ENCODE measurements at places on chromosomes 2 and 18.

- no peak for DNase-seq
Observed at GRCh38 chr2:202299712-202300111, 34.1 kb downstream of the NOP58 start.

DNA sequence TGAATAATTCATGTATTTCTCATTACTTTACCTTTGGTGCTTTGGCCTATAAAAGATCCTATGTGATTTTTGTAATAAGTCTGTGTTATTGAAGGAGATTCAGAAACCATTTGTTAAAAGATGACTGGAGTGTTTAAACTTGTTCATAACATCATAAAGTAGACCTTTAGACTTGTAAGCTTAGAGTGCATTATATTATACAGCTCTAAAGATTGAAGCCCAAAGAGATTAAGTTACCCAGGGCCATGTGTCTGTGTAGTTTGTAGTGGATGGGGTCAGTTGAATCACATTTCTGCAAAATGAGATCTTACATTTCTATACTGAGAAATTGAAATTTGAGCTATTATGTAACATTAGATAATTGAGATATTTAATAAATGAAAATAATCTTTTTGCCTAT is 60.2 kb upstream of the STON1 start:
- no peak for DNase-seq

GRCh38 chr2:64678771-64679590 is 25.3 kb upstream of the SERTAD2 start:
- no peak for DNase-seq

DNA sequence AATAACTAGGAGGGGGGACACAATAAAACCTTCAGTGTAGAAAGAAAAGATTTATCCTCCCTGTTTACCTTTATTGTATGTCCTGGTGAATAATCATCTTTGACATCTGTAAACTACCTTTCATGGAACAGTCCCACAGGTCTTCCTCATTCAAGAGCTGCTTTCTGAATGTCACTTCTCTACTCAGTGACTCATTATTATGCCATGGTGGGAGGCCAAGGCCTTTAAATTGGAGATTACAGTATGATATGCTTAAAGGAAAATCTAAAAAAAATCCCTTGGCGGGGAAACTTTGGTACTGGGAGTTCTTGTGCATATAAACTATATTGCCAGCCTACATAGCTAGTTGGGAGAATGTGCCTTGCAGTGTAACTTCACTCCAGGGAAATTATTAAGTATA is 713.0 kb downstream of the TDRD15 start:
- no peak for DNase-seq

- DNase-seq: no peak
Observed at GRCh38 chr18:9958861-9959399, 45.1 kb downstream of the VAPA start.

GRCh38 chr2:162258169-162258568 is 14.9 kb upstream of the FAP start:
- DNase-seq: no peak

DNA sequence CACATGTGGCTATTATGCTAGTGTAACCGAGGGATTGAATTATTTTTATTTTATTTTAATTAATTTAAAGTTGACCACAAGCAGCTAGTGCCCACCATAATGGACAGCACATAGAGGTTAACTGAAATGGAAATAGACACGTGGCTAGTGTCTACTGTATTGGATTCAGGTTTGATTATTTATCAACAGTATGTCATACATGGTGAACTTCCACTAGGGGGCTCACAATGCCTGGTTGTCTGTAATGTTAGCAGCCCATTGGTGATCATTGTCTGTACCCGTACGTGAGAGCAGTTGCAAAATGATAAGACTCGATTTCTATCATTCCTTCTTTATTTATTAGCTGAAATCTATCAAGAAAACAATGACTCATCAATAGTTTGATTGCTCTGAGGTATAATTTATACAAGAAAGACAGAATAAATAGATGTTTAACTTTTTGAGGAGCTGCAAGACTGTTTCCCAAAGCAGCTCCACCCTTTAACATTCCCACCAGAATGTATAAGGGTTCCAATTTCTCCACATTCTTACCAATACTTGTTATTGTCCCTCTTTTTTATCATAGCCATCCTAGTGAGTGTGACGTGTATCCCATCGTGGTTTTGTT is 76.5 kb downstream of the CYBRD1 start:
- DNase-seq: peak; percentile 79

GRCh38 chr18:26549263-26550094 is 1.1 kb upstream of the KCTD1 start:
- DNase-seq: peak; percentile 32

GRCh38 chr18:61502472-61502871 is 169.2 kb downstream of the CDH20 start:
- DNase-seq: peak; percentile 51

GRCh38 chr2:170819680-170820664 is 3.3 kb downstream of the GAD1 start:
- no peak for DNase-seq

- no peak for DNase-seq
Observed at GRCh38 chr2:156445296-156446220, 9.4 kb downstream of the GPD2 start.

GRCh38 chr2:111671426-111672150 is 212.4 kb downstream of the ANAPC1 start:
- no peak for DNase-seq

DNA sequence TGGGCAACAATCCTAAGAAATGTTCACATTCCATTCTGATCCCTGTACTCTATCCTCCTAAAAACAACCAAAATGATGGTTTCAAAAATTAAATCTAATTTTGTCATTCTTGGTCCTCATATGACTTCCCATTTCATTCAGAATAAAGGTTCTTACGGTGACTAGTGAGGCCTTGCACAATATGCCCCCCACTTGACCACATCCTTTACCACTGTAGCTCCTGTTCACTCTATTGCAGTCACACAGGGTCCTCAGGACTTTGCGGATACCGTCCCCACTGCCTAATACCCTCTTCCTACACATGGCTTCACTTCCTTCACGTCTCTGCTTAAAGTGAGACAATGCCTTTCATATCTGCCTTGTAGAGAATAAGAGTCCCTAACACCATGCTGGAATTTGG is 1058.7 kb upstream of the KLHL29 start:
- no peak for DNase-seq

- no peak for DNase-seq
Observed at GRCh38 chr2:127428815-127429109, 10.5 kb downstream of the PROC start.

DNA sequence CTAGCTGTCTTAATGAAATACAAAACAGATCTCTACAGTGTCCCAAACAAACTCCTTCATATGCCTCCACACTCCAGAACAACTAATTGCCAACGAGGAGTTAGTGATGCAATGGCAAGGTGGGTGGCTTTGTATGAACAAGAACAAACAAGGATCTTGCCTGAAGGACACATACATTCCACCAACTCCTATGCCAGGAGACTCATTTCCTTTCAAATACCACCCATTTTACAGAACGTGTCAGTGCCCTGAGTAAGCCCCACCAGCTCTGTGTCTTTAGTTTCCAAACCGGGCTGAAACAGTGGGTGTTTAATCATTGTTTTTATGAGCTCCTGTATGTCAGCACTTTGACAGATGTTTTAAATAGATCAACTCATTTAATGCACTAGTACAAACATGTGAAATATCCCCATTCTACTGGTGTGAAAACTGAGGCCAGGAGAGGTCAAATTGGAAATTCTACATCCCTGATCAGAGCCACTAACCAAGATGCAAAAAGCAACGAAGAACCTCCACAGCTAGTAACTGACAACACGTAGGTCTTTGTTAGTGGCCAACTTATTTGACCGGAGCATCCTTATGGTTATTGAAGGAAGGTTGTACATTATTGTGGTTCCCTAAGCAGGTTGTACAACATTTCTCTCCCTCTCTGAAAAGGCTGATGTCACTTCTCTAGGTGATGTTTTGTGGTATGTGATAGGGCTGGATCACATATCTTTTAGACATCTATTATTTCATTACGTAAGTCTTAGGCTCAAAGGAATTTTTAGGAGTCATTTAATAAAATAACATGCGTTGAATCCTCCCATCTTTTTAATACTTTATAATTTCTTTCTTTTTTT is 534.9 kb upstream of the TNP1 start:
- no peak for DNase-seq

- no peak for DNase-seq
Observed at GRCh38 chr2:126913881-126914615, 15.4 kb downstream of the TEX51 start.

DNA sequence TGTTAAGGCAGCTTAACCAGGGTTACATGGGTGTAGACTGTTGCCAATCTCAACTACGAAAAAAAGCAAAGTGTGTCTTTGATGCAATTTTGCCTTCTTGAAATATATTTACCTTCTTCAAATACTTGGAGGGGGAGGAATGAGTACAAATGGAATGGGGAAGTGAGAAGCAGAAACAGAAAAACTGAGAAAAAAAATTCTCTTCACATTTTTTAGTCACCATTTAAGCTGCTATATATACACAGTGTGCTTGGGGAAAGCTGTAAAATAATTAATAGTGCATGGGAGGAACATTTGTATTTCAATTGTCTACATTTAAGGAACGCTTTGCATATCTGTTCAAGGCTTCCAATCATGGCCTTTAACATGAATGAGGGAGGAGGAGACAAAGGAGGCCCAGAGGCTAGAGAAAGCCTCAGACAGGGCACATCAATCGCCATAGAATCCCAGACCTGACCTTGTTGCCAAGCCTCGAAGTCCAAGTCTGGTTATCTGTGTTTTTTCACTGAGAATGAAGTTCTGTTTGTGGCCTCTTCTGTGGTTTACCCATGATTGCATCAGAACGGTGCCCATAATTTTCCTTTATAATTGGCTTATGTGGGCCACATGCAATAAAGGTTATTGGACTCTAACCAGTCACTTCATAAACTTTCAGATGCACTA is 158.6 kb downstream of the PIK3C3 start:
- no peak for DNase-seq

GRCh38 chr18:48948112-48949049 is 2.4 kb downstream of the SMAD7 start:
- peak; percentile 19 for DNase-seq

- no peak for DNase-seq
Observed at GRCh38 chr2:240759459-240759858, 60.6 kb downstream of the KIF1A start.

- DNase-seq: no peak
Observed at GRCh38 chr2:220296174-220296573, 668.7 kb downstream of the SLC4A3 start.

GRCh38 chr2:201904538-201905420 is 98.4 kb downstream of the CDK15 start:
- DNase-seq: no peak

GRCh38 chr2:217162533-217162932 is 302.7 kb upstream of the TNP1 start:
- peak; percentile 52 for DNase-seq

DNA sequence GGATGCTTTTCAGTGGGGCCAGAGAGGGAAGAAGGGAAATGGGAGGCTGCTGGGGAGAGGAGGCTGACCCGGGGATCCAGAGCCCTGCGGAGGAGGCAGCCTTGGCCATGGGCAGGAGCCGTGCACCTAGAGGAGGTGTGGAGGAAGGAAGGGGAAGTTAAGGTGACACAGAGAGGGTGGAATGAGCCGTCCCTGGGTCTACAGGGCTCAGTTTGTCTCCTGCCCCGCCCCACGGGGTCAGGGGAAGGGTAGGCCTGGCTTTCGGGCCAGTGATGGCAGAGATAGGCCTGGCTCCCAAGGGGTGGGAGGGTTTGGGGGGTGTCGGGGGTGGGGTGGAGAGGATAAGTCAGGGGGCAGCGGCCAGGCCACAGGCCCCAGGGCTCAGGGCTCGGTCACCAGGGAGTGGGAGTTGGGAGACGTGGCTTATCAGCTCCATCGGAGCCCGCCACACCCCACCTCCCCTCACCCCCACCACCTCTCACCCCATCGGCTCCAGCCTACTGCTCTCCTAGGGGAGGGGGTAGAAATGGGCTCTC is 39.5 kb upstream of the NOTO start:
- DNase-seq: no peak

GRCh38 chr2:30986231-30986580 is 152.0 kb downstream of the GALNT14 start:
- DNase-seq: no peak

DNA sequence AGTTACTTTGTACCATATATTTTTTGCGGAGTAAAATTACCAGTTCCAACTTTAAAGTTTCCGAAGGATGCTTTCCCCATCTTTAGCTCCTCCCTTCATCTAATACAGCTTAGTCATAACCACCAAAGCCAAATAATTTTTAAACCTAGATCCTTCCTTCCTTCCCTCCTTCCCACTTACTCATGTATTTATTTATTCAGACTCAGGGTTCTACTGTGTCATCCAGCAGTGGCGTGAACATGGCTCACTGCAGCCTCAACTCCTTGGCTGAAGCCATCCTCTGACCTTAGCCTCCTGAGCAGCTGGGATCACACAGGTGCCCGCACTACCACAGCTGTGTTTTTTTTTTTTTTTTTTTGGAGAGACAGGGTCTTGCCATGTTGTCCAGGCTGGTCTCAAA is 4.4 kb downstream of the LPIN2 start:
- no peak for DNase-seq

DNA sequence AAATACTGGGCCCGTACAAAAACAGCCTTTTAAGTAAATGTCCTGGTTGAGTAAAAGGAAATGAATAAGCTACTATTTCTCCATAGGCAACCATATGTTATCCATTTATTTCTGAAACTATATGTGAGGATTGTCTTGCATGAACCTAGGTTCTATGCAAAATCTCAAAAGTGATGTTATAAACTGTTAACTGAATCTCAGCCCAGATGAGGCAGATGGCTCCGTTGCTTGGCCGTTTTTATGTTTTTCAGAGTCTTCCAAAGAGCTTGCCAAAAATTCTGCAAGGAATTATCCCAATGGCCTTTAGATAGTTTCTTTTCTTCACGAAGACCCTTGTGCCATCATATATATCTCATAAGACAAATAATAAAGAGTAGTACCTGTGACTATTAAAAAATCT is 1669.5 kb upstream of the DDX18 start:
- DNase-seq: no peak

- no peak for DNase-seq
Observed at GRCh38 chr2:168639018-168639417, 163.4 kb upstream of the NOSTRIN start.

GRCh38 chr2:239274391-239275043 is 126.3 kb downstream of the HDAC4 start:
- DNase-seq: no peak

- DNase-seq: no peak
Observed at GRCh38 chr2:189954989-189955388, 107.5 kb downstream of the MSTN start.

DNA sequence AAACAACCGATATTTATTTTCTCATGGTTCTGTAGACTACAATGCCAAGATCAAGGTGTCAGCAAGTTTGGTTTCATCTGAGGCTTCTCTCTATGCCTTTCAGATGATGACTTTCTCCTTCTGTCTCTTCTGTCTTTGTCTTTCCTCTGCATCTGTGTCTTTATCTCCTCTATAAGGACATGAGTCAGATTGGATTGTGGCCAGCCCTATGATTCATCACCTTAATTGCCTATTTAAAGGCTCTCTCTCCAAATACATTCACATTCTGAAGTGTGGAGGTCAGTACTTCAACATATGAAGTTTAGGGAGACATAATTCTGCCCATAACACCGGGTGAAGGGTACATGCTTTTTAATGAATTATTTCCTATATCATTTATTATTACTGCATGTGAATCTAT is 71.2 kb upstream of the CNTNAP5 start:
- DNase-seq: no peak

- DNase-seq: no peak
Observed at GRCh38 chr2:221025398-221025797, 546.7 kb downstream of the EPHA4 start.

Measured in NCI-H1930 (cell line).